CD4-positive, alpha-beta T cell treated with Interleukin-10 for 1 hour (primary cell): ENCODE measurements at places on chromosomes 16 and 17.

- no peak for DNase-seq
These were observed 11.6 kb upstream of the MPHOSPH6 start for GRCh38 chr16:82181461-82182185.

GRCh38 chr16:4338712-4339299 is 12.3 kb downstream of the PAM16 start:
- DNase-seq: no peak

DNA sequence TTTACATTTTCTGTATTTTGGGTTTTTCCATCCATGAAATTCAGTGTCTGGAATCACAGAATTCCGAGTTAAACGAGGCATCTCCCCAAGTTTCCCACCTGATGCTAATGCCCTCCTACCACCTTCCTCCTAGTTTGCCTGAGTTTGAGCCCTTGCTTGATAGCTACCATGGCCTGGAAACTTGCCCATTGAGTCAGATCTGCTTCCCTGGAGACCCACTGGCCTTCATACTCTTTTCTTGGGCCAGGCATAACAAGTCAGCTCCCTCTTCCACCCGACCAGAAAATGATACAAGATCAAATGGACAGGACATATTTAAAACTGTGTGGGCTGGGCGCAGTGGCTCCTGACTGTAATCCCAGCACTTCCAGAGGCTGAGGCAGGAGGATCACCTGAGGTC is 10.2 kb downstream of the SETD1A start:
- DNase-seq: no peak

DNA sequence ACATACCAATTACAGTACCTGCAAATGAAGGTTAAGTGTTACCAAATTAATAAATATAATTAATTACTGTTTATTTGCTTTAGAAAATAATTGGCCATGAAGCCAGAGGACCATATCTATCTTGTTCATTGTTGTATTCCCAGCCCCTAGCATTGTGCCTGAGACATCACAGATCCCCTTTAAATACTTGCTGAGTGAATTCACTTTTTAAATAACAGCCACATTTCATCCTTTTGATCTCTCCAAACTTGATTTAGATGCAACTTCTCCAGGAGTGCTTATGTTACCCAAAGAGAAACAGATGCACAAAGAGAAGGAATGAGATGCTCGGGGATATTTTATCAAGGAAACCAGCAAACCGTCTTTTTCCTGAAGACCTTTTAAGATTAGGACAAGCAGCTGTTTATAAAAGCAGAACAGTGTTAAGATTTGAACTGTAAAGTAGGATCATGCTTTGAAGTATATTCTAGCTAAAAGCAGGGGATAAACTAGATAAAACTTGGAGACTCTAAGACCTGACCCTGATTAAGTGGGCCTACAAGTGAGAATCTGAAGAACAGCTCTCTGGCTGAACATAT is 66.3 kb downstream of the CHD9 start:
- no peak for DNase-seq

- DNase-seq: peak; percentile 24
These were observed 348.3 kb downstream of the CPPED1 start for GRCh38 chr16:12455287-12455798.

DNA sequence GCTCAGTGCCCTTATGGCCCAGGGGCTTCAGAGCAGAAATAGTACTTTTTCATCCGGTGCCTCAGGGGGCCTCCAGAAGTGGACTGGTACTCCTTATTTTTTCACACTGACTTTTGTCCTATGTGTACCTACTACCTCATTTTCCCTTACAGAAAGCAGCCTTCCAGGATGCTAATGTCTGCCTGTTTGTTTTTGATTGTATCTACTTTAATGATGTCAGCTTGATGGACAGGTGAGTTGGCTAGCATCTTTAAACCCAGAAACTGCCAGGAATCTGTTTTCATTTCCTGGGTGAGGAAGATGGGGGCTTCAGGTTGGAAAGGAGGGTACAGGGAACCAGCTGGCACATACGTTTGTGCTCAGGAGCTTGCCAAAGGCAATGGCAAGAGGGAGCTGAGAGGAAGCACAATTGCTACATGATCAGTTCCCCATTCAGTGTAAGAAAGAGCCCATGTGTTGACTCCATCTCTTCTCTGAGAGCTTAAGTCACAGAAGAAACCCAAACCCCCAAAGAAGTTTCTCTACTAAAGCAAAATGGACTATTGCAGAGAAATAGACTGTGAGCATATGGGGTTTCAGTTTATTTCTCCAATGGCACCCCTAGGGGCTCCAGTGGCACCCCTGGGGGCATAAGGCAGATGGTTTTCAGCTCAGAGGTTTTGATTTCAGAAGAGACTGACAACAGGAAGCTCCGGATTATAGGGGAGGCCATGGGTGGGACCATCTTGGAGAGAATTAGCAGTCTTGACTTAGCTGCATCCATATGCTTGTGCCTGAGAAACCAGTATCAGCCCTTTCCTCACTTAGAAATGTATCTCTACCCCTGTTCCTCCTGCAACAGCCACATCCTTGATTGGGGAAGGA is 16.3 kb downstream of the LIG3 start:
- DNase-seq: no peak

DNA sequence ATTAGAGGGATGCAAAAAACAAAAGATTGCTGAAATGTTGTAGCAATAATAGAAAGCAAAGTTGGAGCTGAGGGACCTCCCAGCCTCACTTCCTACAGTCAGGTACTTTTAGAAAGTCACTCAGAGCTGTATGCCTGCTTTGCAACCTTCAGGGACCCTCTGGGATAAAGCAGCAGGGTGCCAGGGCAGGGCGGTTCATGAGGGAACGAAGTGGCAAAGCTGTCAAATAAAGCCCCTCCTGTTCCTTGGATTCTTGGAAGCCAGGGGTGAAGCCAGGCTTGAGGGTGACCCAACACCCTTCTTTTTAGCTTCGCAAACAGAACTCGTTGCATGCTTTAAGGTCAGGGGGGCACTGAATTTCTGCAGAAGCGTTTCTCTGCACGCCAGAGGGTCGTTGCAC is 767 bp downstream of the ATP2C2 start:
- no peak for DNase-seq

GRCh38 chr16:31453255-31454204 is 5.8 kb upstream of the ARMC5 start:
- no peak for DNase-seq

DNA sequence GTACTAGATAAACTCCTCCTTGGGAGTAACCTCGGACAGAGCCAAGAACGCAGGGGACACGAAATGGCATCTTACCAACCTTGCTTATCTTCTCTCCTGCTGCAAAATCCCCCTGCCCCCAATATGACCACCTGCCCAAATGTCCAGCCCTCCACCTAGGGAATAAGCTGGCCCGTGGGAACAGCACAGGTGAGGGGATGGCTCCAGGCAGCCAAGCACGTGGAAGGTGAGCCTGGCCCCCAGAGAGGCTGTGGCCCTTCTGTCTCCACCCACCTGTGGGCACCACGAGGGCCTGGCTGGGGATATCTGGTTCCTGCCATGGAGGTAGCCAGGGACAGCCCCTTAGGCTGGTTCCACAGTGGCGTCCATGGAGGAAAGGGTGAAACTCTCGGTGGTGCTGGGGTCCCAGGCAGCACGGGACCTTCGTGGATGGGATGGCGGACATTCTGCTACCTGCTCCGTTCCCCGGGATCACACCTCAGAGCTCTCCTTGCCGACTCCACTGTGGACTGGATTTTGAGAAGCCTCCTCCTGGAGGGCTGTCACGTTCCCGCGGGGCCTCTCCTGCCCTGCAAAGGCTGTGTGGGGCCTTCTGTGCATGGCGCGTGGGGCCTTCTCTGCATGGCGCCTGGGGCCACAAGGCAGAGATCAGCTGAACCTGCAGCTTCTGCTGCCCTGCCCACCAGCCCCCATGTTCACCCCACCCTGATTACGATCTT is 388.5 kb upstream of the TNRC6C start:
- DNase-seq: no peak

DNA sequence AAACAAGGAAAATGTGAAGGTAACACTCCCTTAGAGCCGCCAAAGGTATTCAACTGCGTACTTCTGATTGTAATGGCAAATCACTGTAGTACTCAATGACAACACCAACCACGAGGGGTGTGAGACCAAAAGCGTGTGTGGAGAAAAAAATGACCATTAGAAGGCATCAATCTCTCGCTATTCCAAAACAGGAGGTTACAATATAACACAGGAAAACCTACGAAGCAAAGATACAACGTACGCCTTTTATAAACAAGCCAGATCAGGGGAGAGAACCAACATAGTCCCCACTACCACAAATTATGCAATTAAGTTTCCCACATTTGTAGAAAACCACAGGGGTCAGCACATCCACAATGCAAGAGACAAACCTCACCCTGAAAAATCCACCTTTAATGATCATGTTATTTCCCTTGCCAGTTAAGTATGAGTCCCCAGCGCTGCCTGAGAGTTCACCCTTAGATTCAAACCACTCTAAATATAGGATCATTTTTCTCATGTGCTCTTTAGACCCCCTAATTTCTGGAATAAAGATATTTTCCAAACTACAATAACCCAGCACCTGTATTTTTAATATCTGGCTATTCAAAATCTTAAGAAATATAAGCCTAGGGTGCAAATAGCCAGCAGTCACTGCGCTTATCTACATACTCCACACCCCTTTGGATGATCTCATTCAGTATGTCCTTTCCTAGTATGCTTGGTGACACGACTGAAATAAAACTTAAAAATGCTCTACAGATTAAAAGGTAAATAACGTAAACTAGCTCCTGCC is 12.4 kb downstream of the TEX14 start:
- no peak for DNase-seq

DNA sequence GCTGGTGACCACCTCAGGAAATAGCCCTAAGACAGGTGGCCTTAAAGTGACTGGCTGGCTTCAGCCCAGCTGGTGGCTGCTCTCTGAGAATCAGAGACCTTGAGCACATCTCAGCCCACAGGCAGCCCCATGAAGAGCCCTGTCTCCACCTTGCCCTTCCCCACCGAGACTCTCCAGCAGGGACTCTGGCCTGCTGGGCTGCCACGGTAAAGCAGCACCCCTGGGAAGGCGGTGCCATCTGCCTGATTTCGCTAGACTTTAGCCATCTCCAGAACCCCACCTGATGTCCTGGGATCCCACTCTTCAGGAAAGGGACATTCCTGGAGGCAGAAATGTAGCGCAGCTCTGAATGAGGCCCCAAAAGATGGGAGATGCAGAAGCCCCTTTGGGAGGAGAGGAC is 45.2 kb upstream of the LGALS9 start:
- no peak for DNase-seq

- no peak for DNase-seq
These were observed 16.3 kb upstream of the BCAR1 start for GRCh38 chr16:75267631-75268264.

DNA sequence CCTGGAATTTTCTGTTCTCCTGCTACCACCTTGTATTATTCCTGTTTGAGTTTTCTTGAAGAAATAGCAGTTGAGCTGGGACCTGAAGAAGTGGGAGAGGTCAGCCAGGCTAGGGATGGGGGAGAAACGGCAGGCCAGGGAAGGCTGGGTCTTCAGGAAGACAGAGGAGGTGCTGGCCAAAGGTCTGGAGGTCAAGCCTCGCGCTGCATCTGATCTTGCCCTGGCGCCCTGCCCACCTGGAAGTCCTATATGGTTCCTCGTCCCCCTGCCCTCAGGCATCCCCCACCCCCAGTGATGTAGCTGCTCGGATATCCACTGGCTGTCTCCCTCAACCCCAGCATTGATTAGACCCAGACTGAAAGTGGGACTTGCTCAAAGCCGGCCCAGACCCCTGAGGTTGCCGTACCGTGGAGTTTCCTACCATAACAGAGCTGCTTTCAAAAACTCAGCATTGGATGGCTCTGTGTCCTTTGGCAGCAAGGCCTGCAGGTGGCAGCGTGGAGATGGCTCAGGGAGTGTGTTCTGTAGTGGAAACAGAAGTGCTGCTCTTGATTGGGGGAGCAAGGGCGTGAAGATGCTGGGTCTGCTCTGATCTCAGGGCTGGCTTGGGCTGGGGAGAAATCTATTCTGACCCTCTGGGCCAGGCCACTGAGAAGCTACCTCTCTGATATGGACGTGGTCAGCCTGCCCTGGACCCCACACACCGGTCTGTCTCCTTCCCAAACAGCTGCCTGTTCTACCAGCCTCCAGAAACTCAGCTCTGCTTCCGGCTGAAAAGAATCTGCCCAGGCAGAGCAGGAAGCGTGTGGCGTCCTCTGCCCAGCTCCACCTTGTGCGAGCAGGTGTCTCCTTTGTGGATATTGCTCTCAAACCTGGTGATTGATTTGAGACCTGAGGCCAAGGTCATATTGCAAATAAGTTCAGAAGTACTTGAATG is 107.0 kb upstream of the CACNG5 start:
- DNase-seq: peak; percentile 38

- no peak for DNase-seq
These were observed 15.5 kb downstream of the ADGRG1 start for GRCh38 chr16:57643910-57644309.
